ENCODE measurements at places on chromosomes 5 and 9.

GRCh38 chr9:76906647-76906975 lies 697 bp upstream of the PRUNE2 start:
- no peak for DNase-seq

DNA sequence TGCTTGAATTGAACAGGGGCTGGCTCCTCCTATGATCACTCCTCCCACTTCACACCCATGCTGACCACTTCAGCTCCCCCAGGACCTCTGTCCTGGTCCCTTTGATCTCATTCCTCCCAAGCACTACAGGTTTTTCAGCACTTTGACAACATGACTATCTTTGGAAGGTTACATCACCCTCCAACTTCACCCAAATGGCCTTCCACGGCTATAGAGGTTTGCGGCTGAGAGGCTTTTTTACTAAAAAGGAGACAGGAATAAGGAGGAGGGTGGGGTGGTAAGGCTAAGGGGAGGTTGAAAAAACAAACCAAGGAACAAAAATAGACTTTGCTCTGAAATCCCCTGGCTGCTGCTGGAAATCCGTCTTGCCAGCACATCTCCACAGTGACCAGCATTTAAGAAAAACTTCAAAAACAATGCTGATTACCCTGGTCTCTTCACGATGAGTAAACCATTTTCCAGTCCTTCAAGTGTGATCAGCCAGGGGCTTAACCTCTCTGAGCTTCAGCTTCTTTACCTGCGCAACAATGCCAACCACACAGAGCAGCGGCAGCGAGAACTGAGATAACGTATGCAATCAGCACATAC lies 102.7 kb downstream of the DPYSL3 start:
- DNase-seq = no peak

- DNase-seq = no peak
These were observed 179.2 kb downstream of the FGF18 start for GRCh38 chr5:171598641-171599152.

DNA sequence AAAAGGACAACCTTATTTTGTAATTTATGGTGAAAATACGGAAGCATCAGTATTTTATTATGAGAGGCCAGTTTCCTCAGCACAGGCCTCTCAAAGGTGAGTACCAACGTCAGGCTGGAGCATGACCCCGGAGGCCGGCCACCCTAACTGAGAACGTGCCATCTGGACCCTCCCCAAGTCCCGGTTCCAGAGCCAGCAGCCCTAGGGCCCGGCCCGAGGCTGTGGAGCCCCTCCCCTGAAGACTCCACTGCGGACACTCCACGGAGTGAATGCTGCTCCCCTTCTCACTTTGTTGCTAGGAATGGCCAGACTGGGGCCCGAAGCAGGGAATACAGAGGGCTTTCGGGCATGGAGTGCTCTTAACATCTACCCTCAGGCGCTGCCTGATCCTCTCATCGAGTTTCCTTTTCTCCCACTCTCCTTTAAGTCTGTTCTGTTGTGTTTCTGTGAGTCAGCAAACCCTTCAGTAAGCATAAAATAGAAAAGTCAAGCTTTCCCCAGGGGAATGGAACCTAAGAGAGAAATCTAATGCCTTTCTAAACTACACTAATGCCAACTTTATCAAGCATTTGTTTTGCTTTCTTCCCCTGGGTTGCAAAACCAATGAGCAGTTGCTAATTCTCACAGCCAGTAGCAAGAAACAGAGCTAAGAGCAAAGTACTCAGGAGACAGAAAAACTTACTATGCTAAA lies 4.5 kb downstream of the BRD9 start:
- DNase-seq = no peak

DNA sequence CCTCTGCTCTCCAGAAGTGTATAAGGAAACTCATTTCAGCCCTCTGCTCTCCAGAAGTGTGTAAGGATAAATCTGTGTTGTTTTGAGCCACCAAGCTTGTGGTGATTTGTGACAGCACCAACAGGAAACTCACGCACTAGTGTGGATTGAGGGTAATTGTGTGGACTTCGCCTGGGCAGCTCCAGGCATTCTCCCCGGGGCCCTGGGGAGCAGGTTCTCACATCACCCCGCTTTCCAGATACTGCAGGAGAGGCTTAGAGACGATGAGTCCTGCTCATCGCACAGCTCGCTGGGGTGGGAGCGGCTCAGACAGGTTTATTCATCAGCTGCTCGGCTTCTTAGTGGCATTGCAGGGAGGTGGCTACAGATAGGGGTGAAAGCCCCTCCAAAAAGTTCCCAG lies 38.4 kb upstream of the RNF130 start:
- DNase-seq = no peak

DNA sequence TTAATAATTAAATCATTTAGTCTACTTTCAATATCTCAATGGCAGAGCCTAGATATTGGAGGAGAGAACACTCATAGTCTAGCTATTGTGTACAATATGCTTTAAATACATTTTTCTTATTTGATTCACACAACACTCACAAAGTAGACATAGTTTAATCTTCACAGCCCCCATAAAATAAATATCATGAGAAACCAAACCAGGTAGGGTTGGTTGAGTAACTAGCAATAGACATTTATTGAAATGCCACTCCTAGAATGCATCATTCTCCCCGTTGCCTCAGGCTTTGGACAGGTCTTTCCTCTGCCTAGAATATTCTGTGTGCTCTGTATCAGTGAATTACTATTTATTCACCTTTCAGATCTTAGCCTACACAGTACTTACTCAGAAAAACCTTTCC lies 141.9 kb downstream of the CEMIP2 start:
- no peak for DNase-seq

- DNase-seq = no peak
These were observed 180.9 kb downstream of the NR3C1 start for GRCh38 chr5:143222287-143223231.

DNA sequence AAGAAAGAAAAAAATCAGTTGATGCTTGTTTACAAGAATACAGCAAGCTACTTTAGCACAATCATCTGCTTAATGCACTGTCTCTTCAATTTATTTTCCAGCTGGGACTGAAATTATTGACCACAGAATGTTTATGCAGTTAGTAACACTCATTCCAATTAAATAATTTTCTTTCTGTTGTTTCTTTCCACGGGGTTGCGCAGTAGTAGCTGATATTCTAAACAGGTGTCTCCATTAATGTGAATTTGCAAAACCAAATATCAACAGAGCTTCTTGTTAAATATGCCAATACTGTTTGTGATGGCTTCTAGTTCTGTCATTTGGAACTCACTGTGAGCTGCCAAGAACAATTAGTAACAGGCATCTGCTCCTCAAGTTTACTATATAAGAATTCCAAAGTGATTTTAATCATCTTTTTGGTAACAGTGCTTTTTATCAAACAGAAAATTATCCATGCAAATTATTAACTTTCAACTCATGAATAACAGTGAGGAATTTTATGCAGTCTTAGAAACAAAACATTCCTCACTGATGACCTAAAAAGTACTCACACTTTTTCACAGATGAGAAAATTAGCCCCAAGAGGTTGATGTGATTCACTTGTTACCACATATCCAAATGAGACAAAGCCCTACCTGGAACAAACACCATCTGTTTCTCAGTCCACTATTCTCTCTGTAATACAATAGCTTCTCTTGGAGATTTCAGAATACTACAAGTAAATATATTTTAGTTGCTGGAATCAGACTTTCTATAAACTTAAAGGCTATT lies 567.6 kb upstream of the RGMB start:
- no peak for DNase-seq

DNA sequence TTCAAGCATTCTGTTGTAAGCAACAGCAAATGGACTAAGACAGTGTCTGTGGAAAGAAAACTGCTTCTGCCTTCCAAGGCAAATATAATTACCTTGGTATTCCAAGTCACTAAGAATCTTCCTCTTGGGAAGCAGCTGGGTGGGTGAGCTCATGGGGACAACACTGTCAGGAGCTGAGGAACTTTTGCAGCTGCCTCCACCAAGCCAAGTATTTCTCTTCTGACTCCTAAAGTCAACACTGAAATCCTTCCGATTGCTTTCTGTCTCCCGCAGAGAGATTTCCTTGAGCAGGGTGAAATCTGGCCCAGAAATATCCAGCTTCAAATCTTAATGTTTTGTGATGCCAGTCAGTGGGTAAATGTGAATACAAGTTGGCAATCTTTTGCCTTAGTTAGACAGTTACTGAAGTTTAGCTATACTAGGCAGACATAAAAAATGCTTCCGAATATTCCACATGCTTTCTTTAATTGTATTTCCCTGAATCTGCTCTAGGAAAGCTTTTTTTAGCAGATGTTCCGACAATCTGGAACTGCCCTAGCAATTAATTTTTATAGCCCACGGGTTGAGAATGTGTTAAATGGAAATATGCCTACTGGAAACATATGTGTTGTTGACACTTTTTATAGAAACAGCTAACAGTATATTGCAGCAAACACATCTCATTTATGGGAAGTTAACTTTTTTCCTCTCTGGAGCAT lies 369.9 kb upstream of the DAB2 start:
- no peak for DNase-seq

DNA sequence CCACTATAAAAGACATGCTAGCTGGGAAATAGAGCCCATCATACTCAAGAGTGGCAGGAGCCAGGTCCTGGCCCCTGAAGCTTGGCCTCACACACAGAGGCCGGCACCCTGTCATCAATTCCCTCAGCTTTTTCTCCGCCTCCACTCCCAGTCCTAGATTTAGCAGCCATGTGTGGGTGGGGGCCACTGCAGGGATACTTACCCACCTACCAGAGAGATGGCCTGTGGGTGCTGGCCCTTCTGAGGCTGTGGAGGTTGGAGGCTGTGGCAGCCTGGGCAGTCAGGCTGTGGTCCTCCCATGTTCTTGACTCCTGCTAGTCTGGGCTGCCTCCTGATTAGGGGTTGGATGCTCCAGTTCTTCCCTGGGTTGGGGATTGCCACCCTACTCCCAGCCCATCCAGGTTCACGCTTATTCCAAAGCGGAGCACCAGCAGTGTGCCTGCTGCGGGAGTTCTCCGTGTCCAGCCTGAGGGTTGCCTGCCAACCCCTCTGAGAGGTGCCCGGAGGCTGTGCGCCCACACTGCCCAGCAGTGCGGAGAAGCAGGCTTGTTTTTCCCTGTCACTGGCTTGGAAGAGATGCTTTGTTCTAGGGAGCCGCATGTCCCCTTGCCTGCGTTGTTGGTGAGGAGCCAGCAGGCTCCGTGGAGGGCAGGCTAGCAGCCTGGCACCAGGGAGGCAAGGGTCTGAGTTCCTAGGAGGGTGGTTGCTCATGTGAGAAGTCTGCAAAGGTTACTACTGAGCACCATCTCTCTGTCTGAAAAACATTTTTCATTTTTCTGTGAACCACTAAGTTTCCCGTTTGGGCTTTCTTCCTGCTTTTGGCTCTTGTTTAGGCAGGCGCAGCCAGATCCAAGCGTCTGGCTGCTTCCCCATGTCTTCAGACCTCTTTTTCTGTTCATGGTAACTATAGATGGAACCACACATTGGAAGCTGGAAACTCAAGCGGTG lies 7.5 kb downstream of the SLC22A5 start:
- no peak for DNase-seq

DNA sequence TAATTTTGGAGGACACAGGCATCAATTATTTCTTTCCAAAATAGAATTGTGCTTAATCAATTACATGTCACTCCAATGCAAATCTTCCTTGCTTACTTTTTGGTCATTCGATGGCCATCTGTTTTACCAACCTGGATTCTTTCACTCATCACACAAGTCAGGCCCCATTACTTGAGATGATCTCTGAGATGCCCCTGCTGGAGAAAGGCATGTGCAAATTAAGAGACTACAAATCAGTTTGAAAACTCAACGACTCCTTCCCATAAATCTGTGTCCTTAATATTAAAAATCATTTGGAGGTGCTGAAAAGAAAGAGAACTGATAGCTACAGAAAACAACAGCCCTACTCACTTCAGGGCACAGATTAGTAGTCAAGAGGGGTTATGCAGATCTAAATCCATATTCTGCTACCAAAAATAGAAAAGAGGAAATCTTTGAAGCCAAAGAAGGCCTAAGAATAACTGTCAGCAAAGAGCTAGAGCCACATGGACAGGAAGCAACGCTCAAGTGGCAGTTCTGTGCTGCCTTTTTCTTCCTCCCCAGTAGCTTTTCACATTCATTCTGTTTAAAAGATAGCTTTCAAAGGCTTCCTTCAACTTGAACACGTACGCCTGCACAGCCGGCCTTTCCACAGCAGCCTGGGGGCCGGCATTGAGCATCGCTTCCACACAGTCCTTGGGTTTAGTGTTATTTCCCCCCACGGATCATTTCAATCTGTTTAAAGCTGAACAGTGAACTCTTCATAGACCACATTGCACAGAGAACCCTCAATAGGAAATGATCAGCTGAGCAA lies 79.3 kb upstream of the MAP3K1 start:
- no peak for DNase-seq

DNA sequence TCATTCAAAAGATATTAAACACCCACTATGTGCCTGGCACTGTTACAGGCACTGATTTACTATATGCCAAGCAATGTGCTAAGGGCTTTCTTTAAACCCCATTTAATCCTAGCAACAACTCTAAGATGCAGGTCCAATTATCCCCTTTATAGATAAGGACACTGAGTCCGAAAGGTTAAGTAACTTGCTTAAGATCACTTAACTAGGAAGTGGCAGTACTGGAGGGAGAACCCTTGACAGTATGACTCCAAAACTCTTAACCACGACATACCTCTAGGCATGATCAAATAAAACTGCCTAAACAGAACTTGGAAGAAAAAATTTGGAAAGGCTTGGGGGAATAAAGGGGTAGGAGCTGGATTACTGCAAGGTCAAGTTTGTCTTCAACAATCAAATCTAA lies 1.7 kb downstream of the RAB14 start:
- DNase-seq = no peak

DNA sequence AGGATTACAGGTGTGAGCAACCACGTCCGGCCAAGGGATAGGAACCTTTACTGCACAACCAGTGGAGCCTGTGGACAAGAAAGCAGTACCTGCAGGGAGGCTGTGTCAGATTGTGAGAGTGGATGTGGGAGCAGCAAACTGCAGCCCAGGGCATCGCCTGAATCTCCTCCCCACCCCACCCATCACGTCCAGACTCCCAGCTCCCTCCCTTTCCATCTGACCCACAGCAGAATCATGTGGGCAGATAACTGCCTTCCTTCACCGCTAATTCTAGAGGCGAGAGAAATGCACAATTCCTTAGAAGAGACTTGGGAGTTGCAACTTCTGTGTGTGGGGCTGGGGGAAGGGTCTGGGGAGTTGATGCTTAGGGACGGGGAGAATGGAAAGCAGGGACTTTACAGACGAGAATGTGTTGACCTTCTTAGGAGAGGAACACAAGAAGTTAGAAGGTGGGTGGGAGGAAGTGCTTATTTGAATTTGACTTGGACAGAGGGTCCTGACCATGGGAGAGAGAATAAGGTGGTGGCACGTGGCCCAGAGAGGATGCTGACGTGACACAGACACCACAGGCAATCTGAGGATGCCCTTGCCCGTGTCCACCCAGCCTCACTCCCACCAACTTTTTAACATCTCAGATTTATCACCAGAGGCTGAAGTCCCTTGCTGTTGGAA lies 4.5 kb upstream of the LCP2 start:
- DNase-seq = no peak

Data from stimulated activated CD4-positive, alpha-beta T cell treated with anti-CD3 and anti-CD28 coated beads, Interleukin-15, amount 100 ng/mL, for 1 hour (primary cell).